Glutamatergic neuron (in vitro differentiated cells): ENCODE measurements at places on chromosomes 7 and 10. TPM values are rescaled to one million over a fixed set of nuclear protein-coding genes. Genes with fewer than 3 reads are reported as not detected.

KCP gene
- 2.2 TPM for total RNA-seq

GRCh38 chr7:37770838-37771237 lies 77.6 kb upstream of the NME8 start:
- peaks cover 2% of the 10 kb centered on the region for H3K4me1 ChIP-seq
- peaks cover 9% of the 10 kb centered on the region for H3K36me3 ChIP-seq
- no peaks in the 10 kb centered on the region for H3K27me3 ChIP-seq
- DNase-seq: no peak
- no peak overlapping the region for H3K4me3 ChIP-seq

- DNase-seq: no peak
- no peak overlapping the region for H3K4me3 ChIP-seq
- no peak overlapping the region for H3K27ac ChIP-seq
- H3K27me3 ChIP-seq: no peaks in the 10 kb centered on the region
- no peaks in the 10 kb centered on the region for H3K36me3 ChIP-seq
- peaks cover 14% of the 10 kb centered on the region for H3K4me1 ChIP-seq
Observed at GRCh38 chr10:90746829-90747228, 111.0 kb downstream of the HTR7 start.

ELAPOR2 gene
- total RNA-seq: 122 TPM

DNA sequence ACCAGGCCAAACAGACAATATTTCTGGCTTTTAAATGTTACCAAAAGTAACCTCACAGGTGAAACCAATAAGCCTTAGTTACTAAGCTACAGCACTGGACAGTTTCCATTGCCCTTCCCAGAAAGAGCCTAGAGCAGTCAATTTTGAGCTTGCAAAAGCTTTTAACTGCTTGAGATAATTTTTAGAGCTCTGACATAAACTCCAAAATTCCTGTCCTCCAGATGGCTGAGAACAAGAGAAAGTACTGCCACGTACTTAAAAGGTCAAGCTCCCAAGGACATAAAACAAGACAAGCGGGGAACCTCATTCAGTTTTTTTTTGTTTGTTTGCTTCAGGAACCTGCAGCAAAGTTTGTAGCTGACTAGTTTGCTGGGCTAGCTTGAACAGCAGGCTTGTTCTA lies 54.1 kb downstream of the BBS9 start:
- peaks cover 2% of the 10 kb centered on the region for H3K27me3 ChIP-seq
- H3K27ac ChIP-seq: no peak overlapping the region
- no peak overlapping the region for H3K4me3 ChIP-seq
- no peaks in the 10 kb centered on the region for H3K4me1 ChIP-seq
- H3K36me3 ChIP-seq: peaks cover 4% of the 10 kb centered on the region

DNA sequence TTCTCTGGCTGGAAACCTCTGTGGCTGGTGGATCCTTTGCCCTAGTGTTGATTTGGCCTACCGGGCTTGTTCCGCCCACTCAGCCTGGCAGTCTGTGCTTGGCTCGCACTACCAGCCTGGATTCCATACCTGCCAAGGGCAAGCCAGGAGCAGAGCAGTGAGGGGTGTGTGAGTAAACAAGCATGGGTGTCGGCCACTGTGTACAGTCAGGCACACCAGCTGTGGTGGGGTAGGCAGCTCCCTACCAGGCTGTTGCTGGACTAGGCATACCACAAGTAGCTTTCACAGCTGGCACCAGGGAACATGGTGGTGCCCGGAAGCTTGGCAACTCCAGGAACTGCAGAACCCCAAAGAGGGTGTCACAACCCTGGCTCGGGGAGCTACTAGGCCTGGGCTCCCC lies 942.9 kb upstream of the LRRN3 start:
- no peaks in the 10 kb centered on the region for H3K4me1 ChIP-seq
- peaks cover 5% of the 10 kb centered on the region for H3K36me3 ChIP-seq
- no peak overlapping the region for H3K27ac ChIP-seq
- H3K27me3 ChIP-seq: no peaks in the 10 kb centered on the region
- no peak overlapping the region for H3K4me3 ChIP-seq

DNA sequence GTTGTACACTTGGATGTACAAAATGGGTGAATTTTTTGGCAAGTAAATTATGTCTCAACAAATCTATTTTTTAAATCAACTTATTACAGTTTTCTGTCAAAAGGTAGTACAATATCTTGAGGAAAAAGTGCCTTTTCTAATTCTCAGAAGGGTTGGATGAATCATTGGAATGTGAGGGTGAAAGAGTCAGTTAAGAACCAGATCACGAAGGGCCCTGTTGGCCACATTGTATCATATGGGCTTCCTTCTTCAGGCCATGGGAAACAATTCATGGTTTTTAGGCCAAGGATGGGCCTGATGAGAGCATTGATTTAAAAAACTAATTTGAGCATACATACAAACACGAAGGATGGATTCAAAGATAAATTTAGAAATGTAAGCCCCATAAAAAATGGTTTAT lies 503.7 kb downstream of the TNS3 start:
- H3K4me3 ChIP-seq: no peak overlapping the region
- peaks cover 3% of the 10 kb centered on the region for H3K27me3 ChIP-seq

ODAD2 gene
- total RNA-seq: not detected

DNA sequence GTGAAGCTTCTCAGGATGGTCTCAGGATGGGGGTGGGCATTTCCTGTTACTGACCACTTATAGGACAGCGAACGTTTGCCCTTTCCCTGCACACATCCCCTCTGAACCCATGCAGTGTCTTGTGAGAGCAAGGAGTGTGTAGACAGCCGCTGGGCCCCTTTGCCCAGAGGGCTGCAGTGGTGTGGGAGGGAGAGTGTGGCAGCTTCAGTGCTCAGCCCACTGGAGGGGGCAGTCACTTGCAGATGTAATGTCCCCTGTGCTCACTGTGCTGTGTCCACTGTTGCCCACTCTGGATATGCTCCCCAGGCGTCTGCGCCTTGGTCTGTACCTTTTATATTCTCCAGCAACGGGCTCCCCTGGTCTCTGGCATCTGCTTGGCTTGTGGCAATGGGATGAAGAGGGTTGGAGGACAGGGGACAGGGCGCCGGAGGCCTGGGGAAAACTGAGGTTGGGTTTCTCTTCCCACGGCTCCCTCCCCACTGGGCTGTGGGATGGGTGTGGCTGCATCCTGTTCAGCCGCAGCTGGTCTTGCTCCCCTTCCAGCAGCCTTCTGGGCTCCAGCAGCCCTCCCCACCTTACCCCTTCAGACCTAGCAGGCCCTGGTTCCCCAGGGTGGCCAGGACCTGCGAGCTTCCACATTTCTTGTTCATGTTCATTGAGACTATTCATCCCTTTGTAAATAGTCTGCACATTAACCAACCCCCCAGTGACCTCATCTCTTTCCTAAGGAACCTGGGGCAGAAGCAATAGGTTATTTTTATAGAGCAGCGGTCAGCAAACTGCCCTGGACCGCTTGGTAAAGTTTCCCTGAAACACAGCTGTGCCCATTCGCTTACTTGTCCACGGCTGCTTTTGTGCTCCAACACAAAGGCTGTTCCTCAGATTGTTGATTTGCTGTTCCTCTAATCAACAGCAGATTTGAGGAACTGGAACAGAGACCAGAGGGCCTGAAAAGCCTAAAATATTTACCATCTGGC lies 6.1 kb downstream of the ZNF789 start:
- H3K4me3 ChIP-seq: peak overlapping the region; percentile 42
- no peak for DNase-seq
- H3K4me1 ChIP-seq: peaks cover 5% of the 10 kb centered on the region

DNA sequence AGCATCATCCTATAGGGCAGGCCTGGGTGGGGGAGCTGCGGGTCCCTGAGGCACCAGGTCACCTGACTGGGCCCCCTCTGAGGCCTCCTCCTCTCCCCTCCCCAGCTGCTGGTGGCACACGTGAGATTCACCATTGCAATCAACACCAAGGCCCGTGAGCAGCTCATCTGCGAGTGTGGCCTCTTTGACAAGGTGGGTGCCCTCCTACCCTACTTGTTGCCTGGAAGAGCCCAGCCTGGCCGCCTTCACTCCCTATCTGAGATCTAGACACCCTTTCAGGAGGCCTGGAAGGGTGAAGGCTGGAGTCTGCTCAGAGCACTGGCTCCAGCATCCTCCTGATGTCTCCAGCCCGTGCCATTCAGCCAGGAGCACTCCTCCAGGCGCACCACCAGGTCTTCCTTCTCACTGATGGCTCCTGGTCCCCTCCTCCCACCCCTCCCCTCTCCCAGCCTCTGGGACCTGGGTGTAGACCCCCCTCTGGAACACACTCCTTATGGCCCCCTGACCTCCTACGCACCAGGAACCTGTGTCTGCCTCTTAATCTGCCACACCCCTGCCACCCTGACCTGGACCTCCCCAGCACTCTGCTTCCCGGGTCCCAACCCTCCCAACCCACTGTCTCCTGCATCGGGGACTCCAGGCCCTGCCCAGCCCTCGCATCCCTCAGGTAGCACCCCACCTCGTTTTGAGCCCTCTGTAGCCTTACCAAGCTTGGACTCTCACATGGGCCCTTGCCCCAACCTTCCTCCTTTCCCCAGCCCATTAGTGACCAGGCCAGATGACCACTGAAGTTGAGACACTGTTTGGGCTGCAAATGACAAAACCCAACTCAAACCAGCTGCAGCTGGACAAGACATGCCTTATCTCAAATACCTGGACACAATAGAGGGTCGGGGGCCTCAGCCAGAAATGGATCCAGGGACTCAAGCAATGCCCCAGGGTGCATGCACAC lies 67.5 kb downstream of the ALOX5 start:
- H3K27ac ChIP-seq: no peak overlapping the region
- H3K36me3 ChIP-seq: no peaks in the 10 kb centered on the region
- DNase-seq: no peak
- no peak overlapping the region for H3K4me3 ChIP-seq
- H3K4me1 ChIP-seq: peaks cover 21% of the 10 kb centered on the region

DNA sequence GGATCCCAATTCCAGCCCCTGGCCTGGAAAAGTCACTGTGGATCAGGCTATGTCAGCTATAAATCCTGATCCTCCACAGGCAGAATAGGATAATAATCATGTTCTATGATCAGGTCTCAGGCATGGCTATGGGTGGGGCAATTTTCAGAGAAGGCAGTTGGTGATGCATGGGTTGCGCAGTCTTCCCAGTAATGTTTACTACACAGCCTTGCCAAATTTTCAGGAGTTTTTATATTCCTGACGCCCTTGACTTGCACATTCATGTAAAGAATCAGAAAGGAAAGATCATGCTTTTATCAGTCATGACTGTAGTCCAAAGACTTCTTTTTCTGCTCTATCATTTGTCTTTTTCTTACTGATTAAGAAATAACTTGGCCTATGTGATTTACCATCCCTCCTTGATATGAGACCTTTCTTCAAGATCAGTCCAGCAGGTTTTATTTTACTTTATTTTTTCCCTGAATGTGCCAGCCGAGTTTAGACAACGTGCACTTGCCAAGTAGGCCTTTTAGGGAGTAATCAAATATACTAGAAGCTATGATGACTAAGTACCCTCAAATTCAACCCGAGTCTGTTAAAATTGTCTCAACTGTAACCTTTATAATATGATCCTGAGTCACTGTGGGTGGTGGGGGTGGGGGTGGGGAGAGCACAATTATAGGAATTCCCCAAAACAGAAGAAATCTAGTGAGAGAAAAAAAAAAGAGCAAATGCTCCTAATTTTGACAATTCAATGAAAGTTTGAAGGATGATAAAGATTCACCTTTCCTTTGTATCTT lies 31.9 kb downstream of the ARL4A start:
- H3K27me3 ChIP-seq: peaks cover 1% of the 10 kb centered on the region
- H3K4me3 ChIP-seq: no peak overlapping the region
- no peaks in the 10 kb centered on the region for H3K36me3 ChIP-seq
- DNase-seq: no peak
- H3K4me1 ChIP-seq: peaks cover 15% of the 10 kb centered on the region

TRIM73 gene
- total RNA-seq: 11.2 TPM

SYT15 gene
- 2.5 TPM for total RNA-seq

DNA sequence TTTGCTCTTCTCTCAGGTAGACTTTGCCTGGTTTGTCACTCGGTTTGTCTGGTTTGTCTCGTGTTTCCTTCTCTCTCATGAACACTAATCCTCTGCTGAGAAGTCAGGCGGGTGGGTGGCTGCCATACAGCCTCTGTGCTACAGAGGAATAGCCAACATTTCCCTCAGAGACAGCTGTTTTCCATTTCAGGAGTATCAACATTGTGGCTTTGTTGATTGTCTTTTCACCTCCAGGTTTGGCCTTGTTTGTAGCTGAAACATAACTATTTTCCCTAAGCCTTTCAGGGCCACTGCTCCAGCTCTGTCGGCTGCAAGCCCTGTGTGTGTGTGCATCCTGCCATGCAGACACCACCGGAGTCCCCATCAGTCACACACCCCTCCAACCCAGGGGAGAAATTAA lies 122.8 kb downstream of the BAMBI start:
- H3K27me3 ChIP-seq: no peaks in the 10 kb centered on the region
- DNase-seq: no peak
- H3K4me3 ChIP-seq: no peak overlapping the region
- H3K27ac ChIP-seq: no peak overlapping the region
- no peaks in the 10 kb centered on the region for H3K36me3 ChIP-seq
- peaks cover 3% of the 10 kb centered on the region for H3K4me1 ChIP-seq

DNA sequence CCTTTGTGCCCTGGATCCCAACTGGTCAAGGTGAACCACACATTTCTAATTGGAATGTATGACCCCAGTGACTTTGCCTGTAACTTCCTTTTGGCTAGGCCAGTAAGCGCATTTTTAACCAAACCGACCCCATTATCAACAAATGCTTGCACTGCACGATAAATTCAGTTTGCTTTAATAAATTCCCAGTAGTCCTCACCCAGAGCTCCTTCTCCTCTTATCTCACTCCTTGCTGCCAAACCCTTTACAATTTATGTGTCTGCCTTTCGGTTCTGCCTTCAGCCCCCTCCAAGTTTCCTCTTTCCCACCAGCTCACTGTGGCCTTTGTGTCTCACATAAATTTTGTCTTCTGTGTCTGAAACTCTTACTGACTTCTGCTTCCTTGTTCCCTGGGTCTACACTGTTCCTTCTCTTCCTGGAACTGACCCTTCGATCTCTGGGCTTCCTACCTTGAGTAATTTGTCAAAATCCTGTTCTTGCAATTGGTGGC lies 59.0 kb downstream of the TBXAS1 start:
- no peak for DNase-seq
- no peak overlapping the region for H3K4me3 ChIP-seq
- no peaks in the 10 kb centered on the region for H3K27me3 ChIP-seq
- no peaks in the 10 kb centered on the region for H3K36me3 ChIP-seq

- DNase-seq: no peak
- H3K4me3 ChIP-seq: no peak overlapping the region
- no peaks in the 10 kb centered on the region for H3K4me1 ChIP-seq
- no peaks in the 10 kb centered on the region for H3K27me3 ChIP-seq
Observed at GRCh38 chr10:25849988-25850387, 84.0 kb upstream of the MYO3A start.

UNC5B gene
- total RNA-seq: 22.6 TPM
